Sciatic nerve (tissue), 2 donors: ENCODE measurements at places on chromosomes 1 and 21. TPM values are rescaled to one million over a fixed set of nuclear protein-coding genes. Genes with fewer than 3 reads are reported as not detected.
A peak's percentile ranks its signal among the peaks of the same experiment; 100 is the strongest.

Gene COL8A2
- total RNA-seq, result 47.3 TPM

GRCh38 chr1:145858238-145858900 lies 512 bp downstream of the PIAS3 start:
- peak; percentile 79 for DNase-seq

DNA sequence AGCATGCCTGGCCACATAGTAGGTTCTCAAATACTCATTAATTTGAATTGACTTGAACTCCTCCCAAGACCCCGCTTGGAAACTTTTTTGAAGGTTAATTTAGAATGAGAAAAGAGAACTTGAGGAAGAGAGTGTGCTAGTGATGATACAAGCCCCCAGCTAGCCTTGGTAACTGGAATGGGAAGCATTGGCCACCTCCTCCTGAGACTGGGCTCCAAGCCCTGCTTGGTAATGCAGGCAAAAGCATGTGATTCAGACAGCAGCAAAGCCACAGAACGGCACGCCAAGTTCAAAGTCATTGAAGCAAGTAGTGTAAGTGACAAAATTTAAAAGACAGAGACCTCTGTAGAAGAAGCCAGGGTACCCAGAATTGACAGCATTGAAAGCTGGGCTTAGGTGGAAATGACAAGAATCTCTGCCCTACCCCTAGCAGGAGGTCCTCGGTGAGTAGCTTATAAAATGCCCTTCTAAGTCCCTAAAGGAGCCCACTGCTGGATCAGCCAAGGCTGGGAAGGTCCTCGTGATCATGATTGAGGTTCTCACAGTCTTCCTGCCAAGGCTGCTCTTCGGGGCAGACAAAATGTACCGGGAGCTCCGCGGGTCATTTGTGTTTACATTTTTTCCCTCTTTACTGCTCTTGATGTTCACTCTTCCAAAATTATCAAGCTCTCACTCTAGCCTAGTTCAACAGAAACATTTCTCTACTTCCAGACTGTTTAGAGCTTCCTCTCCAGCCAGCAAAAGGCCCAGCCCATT lies 99.4 kb downstream of the TSEN15 start:
- DNase-seq, result no peak

GRCh38 chr1:172781513-172782140 lies 122.7 kb downstream of the FASLG start:
- no peak for DNase-seq

- DNase-seq, result peak; percentile 76
Measured at GRCh38 chr1:1115136-1115785, 628 bp downstream of the C1orf159 start.

DNA sequence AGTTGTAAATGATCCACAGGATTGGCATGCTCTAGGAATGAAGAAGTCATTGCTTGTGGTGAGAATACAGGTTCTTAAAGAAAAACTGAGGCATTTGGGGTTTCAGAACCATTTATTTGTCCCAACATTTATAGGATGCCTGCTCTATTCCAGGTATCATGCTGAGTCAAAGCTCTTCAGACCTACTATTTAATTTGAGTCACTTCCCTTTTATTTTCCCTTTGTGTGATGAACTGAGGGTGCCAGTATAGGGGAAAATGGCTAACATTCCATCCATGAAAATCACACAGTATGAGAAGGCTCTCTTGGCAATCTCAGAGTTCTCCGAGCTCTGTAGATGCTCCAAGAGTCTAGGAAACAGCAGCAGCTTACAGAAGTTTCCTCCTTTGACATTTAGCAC lies 110.4 kb downstream of the RNF220 start:
- no peak for DNase-seq

Gene OR2L2
- total RNA-seq, result 0.53 TPM

Gene PGLYRP3
- not detected for total RNA-seq

Gene SLAMF9
- 0.80 TPM for total RNA-seq

DNA sequence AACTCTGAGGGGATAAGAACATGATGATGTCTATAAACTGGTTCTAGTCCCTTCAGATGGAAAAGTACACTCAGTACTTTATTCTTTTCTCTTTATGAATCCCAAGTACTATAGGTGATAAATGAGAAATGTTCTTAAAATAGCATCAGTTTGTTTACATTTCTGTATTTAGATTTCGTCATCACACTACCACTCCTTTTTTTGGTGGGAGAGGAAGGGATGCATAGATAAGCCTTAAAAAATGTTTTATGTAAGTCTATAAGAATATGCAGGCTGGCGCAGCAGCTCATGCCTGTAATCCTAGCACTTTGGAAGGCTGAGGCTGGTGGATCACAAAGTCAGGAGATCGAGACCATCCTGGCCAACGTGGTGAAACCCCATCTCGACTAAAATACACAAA lies 144.8 kb downstream of the USP25 start:
- no peak for DNase-seq

DNA sequence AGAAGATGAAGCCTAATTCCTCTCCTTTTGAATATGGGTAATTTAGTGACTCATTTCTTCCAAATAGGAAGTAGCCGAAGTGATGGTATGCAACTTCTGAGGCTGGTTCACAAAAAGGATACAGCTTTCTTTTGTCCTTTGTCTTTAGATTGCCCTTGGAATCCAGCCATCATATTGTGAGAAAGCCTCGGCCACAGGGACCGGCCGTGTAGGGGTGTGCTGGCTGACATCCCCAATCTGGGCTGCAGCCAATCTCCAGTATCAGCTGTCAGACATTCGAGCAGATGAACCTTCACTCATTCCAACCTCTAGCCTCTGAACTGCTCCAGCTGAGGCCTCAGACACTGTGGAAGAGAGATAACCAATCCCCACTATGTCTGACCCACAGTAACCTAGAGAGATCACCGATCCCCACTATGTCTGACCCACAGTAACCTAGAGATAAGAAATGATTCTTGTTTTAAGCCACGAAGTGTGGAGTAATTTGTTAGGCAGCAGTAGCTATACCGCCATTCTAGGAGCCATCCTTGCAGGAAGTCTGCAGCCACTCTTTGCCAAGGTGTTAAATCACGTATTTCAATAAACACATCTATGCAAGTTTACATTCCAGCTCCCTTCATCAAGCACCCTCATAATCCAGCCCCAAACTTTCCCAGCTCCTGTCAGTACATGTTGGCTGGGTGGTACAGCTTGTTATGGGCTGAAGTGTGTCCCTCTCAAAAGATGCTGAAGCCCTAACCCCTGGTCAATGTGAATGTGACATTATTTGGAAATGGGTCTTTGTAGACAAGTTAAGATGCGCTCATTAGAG lies 2.9 kb upstream of the DIP2A start:
- DNase-seq, result no peak

DNA sequence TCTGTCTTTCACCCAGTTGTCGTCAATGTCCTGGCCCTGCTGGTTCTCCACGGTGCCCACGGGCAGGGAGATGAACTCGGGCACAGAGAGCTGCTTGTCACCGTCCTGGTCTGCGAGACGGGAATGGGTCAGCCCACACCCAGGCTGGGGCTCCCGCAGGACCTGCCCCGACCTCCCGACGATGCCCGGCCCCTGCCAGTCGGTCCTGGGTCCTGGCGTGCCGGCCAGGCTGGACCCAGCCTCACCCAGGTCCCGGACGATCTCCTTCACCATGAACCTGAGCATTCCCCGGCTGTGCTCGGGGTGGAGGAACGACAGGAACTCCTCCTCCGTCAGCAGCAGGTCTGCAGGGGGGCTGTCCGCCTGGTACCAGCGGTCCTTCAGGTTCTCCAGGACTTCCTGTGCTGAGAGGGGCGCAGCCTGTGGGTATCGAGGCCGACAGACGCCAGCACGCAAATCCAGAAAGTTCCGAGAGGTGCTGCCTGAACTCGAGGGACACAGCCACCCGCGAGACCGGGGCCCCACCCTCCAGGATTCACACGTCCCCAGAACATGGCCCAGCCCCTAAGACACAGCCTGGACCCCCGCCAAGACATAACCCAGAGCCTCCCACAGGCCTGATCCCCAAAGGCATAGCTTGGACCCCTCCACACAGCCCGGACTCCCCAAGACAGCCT lies 4.7 kb upstream of the TNFRSF4 start:
- no peak for DNase-seq

Gene L1TD1
- 7.2 TPM for total RNA-seq
